ENCODE measurements at places on chromosomes 4 and X. TPM values are rescaled to one million over a fixed set of nuclear protein-coding genes. Genes with fewer than 3 reads are reported as not detected.

Gene ENPP6
- not detected for total RNA-seq

Gene GSX2
- total RNA-seq, result not detected

Gene NLGN4X
- total RNA-seq, result not detected

Gene AREG
- 66.7 TPM for total RNA-seq

Gene ADH4
- total RNA-seq, result 0.07 TPM

Gene PRSS12
- total RNA-seq, result 0.24 TPM

Gene STATH
- total RNA-seq, result not detected

Gene PDE6B
- total RNA-seq, result not detected

Gene UVSSA
- total RNA-seq, result 4.9 TPM

Gene KLKB1
- total RNA-seq, result not detected

Gene DGKK
- total RNA-seq, result not detected

Gene ITIH6
- total RNA-seq, result 0.01 TPM

Gene USP17L25
- not detected for total RNA-seq

Gene SLC10A4
- 7.8 TPM for total RNA-seq

Gene CLDN34
- not detected for total RNA-seq

Gene MAGEB17
- not detected for total RNA-seq

Gene NXF2B
- total RNA-seq, result not detected

Gene RTL9
- total RNA-seq, result 0.05 TPM

Gene GPR119
- total RNA-seq, result not detected

Gene MSL3
- 21.7 TPM for total RNA-seq

Gene PAGE2
- total RNA-seq, result not detected

Gene NALF2
- total RNA-seq, result 5.8 TPM

Gene GLRA2
- not detected for total RNA-seq

Gene ZFP92
- 0.54 TPM for total RNA-seq

Gene HPSE
- 1.1 TPM for total RNA-seq

Gene LDOC1
- total RNA-seq, result 83.3 TPM

Gene SPON2
- 0.20 TPM for total RNA-seq

Gene NXF3
- not detected for total RNA-seq

Gene PRDM5
- total RNA-seq, result 3.3 TPM

Gene XAGE1A
- 36.0 TPM for total RNA-seq

Gene PI4K2B
- total RNA-seq, result 7.8 TPM

Gene CYTL1
- total RNA-seq, result not detected

Gene JADE1
- 19.0 TPM for total RNA-seq

Gene LONRF3
- 2.9 TPM for total RNA-seq

Data from A549 treated with CORT108297 at 1 μM for 4 hours (cell line).